ENCODE measurements at places on chromosomes 4 and X. TPM values are rescaled to one million over a fixed set of nuclear protein-coding genes. Genes with fewer than 3 reads are reported as not detected.

Gene MRPS18C
- 17.6 TPM for total RNA-seq

GRCh38 chr4:183599284-183599683, 59.7 kb downstream of the RWDD4 start:
- no peak for DNase-seq

- DNase-seq = no peak
These were observed 192.3 kb downstream of the TLL1 start for GRCh38 chr4:166065324-166065723.

Gene NALF2
- 0.13 TPM for total RNA-seq

GRCh38 chrX:107978707-107979307, 3.4 kb downstream of the TEX13B start:
- no peak for DNase-seq
